ENCODE measurements at places on chromosomes 12 and 14.
A peak's percentile ranks its signal among the peaks of the same experiment; 100 is the strongest.

- no peak for DNase-seq
Observed at GRCh38 chr14:54347044-54347443, 49.8 kb upstream of the CDKN3 start.

DNA sequence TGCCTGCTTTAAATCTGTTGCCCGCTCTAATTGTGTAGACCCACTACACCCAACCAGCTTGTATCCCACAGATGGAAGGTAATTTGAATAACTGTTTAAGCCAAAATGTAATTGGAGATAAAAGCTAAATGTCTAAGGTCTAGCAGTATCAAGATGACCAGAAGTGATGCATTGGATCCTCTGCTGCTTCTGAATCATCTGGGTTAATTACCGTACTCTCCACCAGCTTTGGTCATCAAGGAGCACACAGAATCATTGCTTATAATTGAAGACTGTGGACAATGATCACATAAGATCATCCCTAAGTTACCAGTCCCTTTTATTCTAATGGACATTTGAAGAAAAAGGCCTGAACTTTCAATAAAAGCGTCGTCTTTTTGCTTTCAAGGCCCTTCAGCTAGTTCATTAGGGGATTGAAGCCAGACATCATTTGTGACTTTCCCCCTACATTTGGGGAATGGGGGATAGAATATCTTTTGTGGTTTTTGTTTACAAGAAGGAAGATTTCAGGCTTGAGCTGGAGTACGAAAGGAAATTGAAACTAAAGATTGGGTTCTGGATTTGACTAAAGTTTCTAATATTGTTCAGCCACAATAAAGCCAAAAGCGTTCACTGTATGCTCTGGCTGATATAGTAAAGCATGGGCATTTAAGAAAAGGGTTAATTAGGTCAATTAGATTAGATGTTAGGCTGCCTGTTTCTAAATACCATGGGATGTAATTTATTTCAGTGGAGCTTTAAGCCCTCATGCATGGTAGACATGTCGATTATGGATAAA, 123.2 kb downstream of the CHST11 start:
- DNase-seq: no peak

- DNase-seq: no peak
Observed at GRCh38 chr12:57632073-57632957, 686 bp downstream of the B4GALNT1 start.

GRCh38 chr12:118063576-118064391, 2.8 kb upstream of the WSB2 start:
- peak; percentile 56 for DNase-seq

DNA sequence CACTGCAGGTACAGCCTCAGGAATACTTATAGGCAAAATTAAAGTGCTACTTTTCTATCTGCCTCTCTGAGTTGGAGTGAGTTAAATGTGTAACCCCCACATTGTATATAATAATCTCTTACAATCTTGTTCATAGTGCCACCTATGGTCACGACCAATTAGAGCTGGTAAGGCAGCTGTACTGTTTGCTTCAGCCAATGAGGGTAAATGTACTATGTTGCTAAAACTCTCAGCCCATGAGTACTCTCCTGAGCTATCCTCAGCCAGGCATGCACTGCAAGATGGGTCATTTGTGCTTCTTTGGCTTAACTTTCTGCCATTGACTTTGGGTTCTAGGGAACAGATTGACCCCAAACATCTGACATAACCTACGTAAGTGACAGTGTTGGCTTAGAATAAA, 15.0 kb upstream of the MDM2 start:
- DNase-seq: peak; percentile 25

DNA sequence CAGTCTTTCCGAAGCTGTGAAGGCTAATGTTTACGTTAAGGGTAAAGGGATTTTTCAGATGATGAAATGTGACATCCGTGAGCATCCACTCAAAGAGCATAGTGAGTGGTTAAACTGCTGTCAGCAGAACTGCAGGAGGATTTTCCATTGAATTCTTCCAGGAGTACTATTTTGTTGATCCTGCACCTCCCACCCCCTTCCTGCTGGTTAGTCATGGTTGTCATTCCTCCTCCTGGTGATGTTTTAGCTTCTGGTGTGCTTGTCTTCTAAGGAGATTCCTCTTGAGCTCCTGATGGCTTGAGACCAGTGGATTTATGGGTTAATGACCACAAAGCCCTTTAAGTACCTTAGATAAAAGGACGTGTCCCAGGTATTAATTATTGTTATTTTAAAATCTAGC, 2.4 kb upstream of the GPRC5D start:
- peak; percentile 48 for DNase-seq

DNA sequence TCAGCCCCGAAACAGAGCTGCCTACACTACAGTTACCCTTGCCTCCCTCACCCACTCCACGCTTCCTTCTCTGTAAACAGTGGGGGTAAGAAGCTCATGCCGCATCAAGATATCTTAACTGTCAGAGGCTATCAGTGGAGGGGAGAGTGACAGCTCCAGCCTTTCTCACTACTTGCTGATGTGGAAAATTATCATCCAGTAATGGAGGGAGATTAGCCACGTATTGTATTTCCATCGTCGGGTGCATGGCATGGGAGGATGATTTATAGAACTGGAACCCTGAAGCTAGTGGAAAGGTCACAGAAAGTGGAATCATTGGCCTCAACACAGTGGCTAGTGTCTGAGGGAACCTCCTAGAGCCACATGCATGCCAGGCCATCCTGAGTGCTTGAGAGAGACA, 270.9 kb upstream of the FKBP4 start:
- no peak for DNase-seq

DNA sequence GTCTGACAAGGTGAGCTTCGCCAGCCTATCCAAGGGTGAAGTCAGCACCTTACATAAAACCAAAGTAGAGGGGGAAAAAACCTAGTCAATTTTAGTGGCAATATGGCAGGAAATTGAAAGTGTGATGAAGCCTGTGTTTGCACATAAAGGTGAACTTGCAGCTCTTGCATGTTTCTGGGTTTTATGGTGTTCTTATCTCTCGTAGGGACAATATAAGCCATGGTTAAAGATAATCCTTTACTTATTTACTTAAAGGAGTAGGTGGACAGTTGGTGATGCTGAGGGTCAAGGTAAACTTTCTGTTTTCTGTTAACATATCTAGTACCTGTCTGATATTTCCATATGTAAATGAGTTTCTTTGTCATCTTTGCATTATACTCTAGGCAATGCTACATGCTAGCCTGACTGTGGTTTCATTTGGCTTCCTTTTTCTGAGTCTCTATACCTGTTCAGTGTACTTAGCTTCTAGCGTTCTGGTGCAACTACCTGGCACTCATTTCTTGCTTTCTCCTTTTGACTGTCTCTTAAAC, 32.8 kb downstream of the CCDC91 start:
- DNase-seq: no peak

DNA sequence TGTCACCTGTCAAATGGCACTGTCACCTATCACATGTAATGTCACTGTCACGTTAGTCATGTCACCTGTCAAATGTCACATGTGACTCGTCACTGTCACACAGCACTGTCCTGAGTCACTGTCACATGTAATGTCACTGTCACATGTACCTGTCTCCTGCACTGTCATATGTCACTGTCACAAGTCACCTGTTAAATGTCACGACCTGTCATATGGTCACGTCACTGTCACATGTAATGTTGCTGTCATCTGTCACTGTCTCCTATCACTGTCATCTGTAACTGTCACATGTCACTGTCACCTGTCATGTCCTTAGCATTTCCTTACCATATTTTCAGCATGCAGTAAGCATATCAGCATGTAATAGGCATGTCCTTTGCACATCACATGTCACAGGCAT, 27.1 kb upstream of the TESC start:
- no peak for DNase-seq

DNA sequence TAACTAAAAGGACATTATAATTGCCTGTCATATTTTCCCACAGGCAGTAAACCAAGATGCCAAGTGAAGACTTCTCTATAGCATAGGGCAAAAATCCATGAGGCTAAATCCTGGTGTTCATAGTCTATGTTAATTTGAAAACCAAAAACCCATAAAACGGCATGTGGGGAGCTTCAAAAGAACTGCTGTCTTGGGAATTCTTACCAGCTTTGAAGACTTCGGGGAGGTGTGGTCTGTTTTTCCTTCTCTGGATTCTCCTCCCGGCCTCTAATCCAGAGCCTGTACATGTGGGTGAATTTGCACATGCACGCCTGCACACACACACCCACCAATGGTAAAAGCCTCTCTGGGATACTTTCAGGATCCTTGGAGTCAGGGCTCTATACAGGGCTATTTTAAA, 61.9 kb upstream of the IFNG-AS1 start:
- no peak for DNase-seq

GRCh38 chr12:67520606-67521005, 127.9 kb upstream of the DYRK2 start:
- peak; percentile 51 for DNase-seq

DNA sequence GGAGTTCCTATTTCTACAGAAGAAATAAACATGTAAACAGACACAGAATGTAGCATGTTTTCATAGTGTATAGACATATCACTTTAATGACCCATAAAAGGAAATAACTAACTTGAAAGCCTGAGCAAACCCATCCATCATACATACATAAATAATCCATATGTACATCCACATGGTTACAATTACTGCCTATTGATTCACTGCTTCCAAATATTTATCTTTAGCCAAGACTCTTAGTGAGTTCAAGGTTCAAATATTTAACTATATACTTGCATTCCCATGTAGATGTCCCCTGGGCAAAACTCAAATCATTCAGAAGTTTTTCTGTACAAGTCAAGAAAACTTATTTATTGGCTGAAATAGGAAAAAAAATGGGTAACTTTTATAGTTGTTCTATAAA, 95.4 kb downstream of the CCER1 start:
- DNase-seq: peak; percentile 35

- DNase-seq: no peak
Observed at GRCh38 chr12:47164724-47165439, 85.1 kb upstream of the AMIGO2 start.

DNA sequence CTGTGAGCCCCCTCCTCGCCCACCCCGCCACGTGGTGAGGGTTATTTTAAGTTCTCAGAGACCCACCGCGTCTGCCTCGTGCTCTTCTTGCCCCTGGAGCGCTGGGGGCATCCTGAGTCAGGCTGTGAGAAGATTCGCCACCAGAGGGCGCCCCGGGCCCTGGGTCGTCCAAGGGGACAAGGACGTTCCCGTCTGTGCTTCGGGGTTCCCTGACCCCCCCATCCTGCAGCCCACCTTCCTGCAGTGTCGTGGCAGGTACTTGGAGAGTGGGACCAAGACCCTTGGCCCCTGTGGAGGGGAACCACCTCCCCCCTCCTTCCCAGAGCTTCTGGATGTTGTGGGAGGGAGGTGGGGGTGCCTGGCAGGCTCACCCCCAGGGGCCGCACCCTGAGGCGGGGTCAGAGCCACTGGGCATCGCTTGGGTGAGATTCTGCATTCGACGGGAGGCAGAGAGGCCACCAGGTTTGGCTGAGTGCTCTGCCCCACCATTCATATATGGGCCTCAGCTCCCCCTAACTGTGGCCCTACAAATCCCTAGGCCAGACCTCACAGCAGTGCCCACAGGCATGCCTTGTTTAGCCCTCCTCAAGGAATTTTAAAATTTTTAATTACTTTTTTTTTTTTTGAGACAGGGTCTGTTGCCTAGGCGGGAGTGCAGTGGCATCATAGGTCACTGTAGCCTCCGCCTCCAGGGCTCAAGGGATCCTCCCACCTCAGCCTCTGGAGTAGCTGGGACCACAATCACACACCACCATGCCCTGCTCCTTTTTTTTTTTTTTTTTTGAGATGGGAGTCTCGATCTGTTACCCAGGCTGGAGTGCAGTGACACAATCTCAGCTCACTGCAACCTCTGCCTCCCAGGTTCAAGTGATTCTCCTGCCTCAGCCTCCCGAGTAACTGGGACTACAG, 17.0 kb downstream of the RHOF start:
- DNase-seq: peak; percentile 54

GRCh38 chr12:66025477-66025876, 105.1 kb downstream of the LLPH start:
- no peak for DNase-seq

GRCh38 chr12:107519906-107520859, 165.4 kb upstream of the PWP1 start:
- DNase-seq: no peak

- DNase-seq: no peak
Observed at GRCh38 chr14:93838238-93838637, 50.0 kb upstream of the PRIMA1 start.
